ENCODE measurements at places on chromosomes 2 and 18.

DNA sequence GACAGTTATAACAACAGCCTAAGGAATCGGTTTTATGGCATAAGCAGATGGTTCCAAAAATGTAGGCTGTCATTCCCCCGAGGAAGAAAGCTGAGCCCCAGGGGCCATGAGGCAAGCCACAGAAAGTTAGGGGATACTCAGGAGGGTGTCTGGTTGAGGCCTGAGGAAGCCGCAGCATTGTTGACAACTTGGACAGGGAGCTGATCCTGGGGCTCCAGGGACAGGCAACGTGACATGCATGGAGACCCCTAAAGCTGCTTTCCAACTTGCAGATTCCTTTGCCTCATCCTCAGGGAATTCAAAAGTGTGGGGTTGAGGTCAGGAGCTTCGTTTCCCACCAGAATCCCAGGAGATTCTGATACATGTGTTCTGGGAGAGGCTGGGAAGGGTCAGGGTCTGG, 20.9 kb downstream of the CELF4 start:
- DNase-seq = no peak

GRCh38 chr18:22734791-22735627, 198.1 kb upstream of the RBBP8 start:
- DNase-seq = no peak

GRCh38 chr2:223925106-223925505, 20.0 kb downstream of the WDFY1 start:
- DNase-seq = no peak

DNA sequence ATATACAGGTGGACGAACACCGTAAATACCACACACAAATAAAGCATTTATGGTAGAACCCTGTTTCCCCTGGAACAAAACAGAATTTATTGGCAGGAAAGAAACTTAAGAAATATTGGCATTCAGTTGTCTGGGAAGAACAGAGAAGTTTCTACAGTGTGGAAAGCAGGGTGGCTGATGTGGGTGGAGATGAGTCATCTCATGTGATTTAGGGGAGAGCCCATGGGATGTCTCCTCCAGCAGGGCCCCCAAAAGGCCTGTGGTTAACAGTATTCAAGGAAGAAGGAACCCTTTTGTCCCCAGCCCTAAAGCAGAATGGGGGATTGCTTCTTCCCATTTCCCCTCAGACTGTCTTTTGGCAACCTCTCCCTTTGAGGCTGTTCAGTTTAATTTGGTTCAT, 24.2 kb downstream of the SIX3 start:
- DNase-seq = no peak

GRCh38 chr2:195622966-195623365, 34.1 kb upstream of the SLC39A10 start:
- no peak for DNase-seq

Measured in stimulated activated CD8-positive, alpha-beta memory T cell treated with anti-CD3 and anti-CD28 coated beads, Interleukin-7, amount 100 ng/mL, for 24 hours (primary cell).